SK-N-MC (cell line): ENCODE measurements at places on chromosomes 5 and 9.

GRCh38 chr9:22590336-22591033 lies 143.9 kb downstream of the DMRTA1 start:
- no peak for DNase-seq

DNA sequence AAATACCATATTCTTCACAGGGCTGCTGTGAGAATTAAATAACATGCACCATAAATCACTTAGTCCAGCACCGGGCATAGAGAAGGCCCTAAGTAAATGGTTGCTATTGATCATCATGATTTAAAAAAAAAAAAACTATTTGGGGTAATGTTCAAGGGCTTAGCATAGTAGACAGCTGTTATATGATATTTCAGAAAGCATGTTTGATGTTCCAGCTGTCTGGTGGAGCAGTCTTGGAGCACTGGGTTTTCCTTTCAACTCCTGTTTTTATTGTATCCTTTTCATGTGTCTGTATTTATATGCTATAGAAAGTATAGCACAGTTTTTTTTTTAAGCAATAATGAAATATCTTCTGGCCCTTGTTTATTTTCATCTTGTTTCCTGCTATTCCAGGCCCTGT lies 28.0 kb upstream of the TOMM5 start:
- no peak for DNase-seq

DNA sequence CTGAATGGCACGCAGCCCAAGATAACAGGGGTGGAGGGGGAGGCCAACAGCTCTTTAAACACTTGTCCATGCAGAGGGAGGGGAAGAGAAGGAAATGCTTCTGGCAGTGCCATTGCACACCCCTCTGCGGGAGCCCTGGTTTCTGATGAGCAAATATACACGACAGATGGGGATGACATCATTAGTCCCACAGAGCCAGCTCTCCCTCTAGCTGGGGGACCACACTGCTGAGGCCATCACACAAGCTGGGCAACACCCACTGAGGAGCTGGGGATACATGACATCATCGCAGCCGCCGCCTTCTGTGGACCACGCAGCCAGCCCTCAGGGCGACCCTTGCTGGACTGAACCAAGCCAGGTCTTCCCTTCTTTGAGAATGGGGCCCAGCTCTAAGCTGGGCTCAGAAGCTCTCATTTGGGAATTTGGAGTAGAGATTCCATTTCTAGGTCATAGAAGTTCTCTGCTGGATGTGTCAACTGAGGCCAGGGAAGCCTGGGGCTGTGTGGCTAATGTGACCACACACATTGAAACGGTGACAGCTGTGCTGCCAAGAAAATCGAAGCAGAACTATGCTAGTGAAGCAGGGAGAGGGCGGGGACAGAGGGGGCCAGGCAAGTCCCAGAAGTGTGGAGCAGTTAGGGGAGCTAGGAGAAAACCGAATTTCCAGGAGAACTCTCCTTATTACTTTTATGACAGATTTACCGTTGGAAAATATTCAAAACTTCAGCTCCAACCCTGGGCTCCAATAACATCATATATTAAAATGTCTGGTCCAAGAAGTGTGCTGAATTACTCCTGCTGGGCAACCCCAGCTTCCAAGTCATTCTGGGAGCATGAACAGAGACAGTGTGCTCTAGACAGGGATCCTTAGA lies 79.5 kb downstream of the PRRT1B start:
- no peak for DNase-seq

- DNase-seq = no peak
These were observed 16.3 kb downstream of the FABP6 start for GRCh38 chr5:160245506-160246086.

DNA sequence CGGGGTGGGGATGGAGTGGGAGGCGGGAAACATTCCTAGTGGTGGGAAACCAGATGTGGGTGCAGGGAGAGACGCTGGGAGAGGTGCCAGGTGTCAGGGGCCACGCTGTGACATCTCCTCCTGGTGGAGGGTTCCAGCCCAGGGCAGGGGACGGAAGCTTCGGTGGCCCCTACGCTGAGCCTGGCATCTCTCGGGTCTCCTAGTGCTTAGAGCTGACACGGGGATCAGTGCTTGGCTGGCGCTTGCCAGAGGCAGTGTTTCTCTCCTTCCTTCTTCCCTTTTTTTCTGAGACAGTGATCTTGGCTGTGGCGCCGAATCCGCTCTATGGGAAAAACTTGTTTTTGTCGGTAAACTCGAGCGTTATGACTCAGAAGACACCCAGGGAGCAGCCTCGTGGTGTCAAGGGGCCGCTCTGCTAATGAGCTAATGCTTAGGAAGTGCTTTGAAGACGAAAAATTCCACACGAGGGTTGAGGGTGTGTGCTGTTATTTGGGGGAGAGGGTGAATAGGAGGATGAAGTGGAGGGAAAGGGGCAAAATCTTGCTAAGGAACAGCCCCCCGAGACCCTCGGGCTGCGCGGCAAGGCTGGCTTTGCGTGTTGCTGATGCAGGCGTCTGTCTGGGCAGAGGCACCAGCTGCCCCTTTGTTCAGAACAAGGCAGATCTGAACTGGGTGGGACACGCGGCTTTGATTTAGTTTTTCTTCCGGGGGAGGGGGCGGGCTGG lies 20.4 kb upstream of the IER5L start:
- DNase-seq = no peak

- DNase-seq = no peak
These were observed 273.1 kb upstream of the PIK3R1 start for GRCh38 chr5:67942421-67942820.

GRCh38 chr5:76455531-76456133 lies 52.5 kb downstream of the IQGAP2 start:
- no peak for DNase-seq

- DNase-seq = no peak
These were observed 256.7 kb downstream of the CDH12 start for GRCh38 chr5:22596404-22596970.

DNA sequence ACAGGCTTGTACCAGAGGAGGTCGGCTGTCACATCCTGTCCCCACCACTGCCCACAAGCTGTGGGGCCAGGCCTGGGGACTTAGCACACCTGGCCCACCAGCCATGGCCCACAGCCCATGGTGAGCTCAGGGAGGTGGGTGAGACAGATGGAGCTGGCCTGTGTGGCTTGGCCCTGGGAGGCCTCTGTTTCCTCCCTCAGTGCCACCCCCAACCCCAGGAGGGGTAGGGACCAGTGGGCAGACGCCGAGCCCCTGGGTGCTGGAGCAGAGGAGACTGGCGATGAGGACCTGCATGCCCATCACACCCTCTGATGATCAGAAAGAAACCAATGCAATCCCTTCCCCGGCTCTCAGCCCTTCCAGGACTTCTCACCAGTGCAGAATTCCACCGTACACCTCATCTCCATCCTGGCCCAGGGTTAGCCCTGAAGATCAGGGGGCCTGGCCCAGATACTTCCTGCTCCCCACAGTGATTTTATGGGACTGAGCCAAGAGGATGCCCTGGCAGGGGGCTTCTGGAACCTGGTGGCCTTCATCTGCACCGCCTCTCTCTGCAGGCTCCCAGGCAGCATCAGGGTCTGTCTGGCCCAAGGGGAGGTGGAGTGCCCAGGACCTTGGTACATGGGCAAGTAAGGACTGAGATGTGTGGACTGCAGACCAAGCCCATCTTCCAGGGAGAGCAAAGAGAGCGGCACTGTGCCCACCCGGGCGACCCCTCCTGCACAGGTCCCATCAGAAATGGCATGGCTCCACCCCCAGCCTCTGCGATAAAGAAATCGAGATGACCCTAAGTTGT lies 16.9 kb upstream of the NKD2 start:
- DNase-seq = no peak

DNA sequence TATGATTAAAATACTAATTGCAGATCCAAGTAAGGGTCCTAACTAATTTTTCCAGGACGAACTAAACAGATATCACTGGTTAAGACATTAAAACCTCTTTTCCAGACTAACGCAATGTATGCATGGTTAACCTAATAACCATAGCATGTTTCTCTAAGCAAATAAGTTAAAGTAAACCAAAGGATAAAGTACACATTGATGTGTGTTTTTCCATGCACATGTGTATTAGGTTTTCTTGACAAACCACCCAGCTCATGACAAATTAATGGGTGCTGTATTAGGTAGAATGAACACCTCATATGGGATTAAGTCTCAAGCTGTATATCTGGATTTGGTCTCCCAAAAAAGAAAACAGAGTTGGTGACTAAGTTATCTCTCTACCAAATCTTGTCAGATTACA lies 45.6 kb downstream of the ANKH start:
- no peak for DNase-seq

- DNase-seq = no peak
These were observed 61.2 kb upstream of the PHYKPL start for GRCh38 chr5:178293815-178294214.

DNA sequence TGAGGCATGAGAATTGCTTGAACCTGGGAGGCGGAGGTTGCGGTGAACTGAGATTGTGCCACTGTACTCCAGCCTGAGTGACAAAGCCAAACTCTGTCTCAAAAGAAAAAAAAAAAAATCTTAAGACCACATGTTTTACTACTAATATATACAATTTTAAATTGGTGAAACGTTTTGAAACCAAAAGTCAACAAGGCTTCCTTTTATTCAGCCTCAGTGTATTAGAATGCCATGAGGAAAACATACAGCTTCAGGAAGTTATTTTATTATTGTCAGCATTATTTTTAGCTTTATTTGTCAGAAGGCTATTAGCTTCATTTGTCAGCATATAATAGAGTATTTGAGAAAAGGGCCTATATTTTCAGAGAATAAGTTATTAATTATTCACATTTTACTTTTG lies 163.9 kb upstream of the SH3GL2 start:
- peak; percentile 40 for DNase-seq

DNA sequence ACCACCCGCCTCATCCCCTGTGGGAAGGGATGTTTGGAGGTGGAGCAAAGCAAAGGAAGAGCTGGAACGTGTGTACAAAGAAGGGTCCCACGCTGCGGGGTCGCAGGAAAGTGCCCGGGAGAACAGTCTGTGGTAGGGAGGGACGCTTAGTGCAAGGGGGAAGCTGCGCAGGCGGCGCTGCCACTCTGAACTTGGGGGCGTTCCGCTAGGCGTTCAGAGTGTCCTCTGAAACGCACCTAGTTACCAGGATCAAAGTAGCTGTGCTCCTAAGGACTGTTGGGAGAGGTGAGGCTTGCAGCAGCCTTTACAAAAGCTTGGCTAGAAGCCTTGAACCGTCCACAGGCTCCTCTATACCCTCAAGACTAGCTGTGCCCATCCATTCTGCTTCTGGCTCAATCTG lies 29.3 kb upstream of the PDE8B start:
- no peak for DNase-seq

DNA sequence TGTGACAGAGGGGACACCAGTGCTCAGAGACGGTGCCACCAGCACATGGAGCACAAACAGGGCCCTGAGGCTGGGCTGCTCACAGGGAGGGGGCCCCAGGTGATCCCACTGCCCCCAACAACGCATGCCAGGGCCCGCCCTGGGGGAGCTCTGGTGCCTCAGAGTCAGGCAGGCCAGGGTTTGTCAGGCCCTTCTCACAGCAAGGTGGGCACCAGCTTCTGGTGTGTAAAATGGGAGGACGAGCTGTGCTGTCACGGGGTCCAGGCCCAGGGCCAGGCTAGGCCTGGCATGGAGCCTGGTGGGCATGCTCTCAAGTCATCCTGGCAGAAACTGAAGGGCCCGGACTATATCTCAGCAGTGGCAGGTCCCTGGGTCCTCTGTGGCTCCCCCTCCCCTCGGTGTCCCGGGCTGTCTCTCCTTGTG lies 34.5 kb downstream of the PRRT1B start:
- DNase-seq = no peak

DNA sequence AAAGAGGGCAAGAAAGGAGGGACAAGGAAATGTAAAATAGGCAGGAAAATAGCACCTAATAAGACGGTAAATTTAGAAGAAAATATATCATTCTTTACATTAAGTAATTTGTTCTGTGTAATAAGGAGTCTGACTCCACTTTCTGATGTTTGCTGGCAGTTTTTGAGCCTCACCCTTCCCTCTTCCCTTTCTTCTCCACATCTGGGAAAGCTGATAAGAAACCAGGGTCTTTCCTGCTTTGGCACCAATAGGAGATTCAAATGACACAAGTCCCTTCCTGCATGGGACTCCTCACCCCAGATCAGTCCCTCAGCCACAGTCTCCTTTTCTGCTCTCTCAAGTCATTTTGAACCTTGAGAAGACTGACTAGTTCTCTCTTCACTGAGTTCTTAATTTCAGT lies 31.2 kb upstream of the LECT2 start:
- DNase-seq = no peak

- no peak for DNase-seq
These were observed 201.7 kb upstream of the PANK3 start for GRCh38 chr5:168780888-168781287.

- DNase-seq = no peak
These were observed 447.0 kb downstream of the KIF4B start for GRCh38 chr5:155460501-155460931.

DNA sequence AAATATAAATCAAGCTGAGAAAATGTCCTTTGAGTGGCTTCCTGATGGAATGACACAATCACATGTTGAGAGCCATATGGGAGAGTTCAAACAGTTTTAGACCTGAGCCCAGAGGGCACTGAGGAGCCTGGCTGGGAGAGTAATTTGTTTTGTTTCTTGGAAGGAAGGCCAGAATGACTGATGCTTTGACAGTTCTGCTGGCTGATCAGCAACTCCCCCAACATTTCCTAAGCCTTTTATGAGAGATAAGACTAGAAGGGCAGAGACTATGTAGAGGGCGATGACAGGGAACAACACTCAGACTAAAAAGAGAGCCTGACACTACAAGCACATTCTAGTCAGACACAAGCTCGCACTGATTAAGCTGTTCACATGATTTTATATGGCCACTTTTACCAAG lies 169.2 kb downstream of the COX7C start:
- no peak for DNase-seq

DNA sequence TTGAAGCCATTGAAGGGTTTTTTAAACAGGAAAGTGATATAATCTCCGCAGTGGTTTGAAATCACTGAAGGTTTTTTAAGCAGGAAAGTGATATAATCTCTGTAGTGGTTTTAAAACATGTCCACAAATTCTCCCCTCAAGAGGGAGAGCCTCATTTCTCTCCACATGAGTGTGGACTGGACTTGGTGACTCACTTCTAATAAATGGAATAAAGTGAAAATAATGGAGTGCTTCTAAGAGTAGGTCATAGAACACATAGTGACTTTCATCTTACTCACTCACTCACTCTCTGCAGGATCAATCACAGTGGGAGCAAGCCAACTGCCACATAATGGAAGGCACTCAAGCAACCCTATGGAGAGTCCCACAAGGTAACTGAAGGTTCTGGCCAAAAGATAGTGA lies 12.0 kb downstream of the CTNNAL1 start:
- no peak for DNase-seq

- DNase-seq = no peak
These were observed 104.3 kb downstream of the PDE4D start for GRCh38 chr5:59789197-59789596.

GRCh38 chr5:172827841-172828240 lies 6.2 kb upstream of the ERGIC1 start:
- no peak for DNase-seq

DNA sequence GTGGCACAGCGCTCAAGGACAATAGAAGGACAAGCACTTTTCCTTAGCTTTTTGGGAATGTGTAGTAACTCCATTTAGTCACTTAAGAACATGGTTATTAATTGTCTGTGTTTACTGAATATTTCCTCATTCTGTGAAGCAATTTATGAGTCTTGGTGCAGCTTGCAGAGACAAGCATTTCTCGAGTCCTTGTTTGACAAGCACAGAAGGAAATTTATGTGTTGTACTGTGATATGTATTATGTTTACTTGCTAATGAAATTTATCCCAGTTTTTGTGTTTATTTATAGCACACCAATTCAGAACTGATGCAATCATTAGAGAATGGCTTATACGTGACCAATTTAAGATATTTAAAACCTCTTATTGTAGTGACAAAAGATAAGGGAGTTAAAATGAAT lies 168.6 kb downstream of the PRELID2 start:
- DNase-seq = no peak
